ENCODE measurements at places on chromosomes 6 and 20.

GRCh38 chr6:17156966-17157365 is 55.1 kb downstream of the STMND1 start:
- DNase-seq: no peak

DNA sequence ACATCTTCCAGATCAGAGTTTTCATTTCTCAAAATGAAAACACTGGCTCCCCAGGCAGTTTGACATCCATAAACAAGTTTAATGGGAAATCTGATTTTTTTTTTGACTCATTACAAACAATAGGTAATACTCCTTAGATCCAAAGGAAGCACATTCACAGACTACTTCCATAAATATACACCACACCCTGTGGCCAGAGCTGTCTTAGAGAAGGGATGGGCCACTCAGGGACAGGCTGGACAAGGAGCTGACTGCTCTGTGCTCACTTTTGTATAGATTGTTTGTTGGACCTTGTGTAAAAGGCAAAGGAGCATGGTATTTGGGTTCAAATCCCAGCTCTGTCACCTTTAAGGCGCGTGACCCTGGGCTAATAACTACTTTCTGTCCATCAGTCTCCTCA is 12.8 kb upstream of the DDO start:
- DNase-seq: no peak

GRCh38 chr6:144655376-144655775 is 370.2 kb downstream of the UTRN start:
- no peak for DNase-seq

DNA sequence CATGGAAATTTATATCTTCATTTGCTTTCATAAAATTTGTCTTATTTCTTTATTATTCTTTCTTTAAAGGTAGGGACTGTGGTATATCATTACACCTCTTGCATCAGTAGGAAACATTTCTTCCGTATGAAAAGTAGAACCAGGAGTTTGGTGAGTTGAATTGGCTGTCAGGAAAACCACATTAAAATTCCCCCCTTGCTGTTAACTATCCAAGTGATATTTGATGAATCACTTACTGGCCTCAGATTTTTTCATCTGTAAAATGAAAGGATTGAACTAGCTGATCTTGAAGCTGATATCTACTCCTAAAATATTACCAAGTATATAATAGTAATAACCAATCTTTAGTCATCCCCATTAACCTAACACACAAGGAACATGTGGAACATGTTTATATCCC is 460.9 kb downstream of the GJA1 start:
- no peak for DNase-seq

DNA sequence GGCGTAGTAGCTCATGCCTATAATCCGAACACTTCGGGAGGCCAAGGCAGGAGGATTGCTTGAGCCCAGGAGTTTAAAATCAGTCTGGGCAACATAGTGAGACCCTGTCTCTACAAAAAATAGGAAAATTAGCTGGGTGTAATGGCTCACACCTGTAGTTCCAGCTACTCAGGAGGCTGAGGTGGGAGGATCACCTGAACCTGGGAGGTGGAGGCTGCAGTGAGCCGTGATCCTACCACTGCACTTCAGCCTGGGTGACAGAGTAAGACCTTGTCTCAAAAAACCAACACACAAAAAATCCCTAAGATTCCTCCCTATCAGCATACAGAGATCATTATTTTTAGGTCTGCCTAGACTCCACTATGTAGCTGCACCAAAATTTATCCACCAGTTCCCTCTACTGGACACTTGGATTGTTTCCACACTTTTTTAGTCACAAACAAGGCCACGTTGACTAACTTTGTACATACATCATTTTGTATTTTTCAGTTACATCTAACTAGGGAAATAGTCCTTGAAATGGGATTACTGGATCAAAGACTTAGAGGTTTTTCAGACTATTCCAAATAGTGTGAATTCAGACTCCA is 3.6 kb upstream of the PHF1 start:
- DNase-seq: no peak

DNA sequence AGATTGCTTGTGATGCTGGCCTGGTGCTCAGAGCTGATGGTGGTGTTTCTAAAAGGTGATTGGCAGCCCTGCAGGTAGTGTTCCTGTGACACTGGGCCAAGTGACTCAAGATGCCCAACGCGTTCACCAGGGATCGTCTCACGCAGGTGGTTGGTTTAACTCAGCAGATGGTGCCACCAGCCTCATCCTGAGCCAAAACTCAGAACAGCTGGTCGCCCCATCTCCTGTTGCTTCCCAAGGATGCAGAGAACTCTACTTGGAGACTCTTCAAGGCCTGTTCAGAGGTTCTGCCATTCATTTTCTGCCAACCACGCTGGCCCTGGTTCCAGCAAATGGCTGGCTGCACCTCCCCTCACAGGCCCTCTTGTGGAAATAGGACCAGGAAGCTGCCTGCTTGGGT is 394.4 kb downstream of the CDH26 start:
- no peak for DNase-seq

DNA sequence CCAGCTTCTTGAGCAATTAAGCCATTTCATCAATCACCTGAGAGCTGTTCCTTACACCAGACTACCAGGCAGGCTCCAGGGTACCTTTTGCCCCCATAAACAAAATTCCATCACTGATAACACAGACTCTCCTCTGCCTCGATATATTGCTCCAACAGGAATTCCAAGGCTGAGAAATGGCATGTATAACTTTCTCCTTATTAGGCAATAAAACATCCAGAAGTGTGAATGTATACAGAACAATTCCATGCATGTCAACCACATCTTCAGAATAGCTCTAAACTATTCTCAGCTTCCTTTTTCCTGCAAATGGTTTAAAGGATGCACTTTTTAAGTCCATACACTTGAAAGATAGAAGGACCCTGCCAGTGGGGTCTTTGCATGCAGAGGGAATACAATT is 73.8 kb downstream of the EDN3 start:
- DNase-seq: no peak

DNA sequence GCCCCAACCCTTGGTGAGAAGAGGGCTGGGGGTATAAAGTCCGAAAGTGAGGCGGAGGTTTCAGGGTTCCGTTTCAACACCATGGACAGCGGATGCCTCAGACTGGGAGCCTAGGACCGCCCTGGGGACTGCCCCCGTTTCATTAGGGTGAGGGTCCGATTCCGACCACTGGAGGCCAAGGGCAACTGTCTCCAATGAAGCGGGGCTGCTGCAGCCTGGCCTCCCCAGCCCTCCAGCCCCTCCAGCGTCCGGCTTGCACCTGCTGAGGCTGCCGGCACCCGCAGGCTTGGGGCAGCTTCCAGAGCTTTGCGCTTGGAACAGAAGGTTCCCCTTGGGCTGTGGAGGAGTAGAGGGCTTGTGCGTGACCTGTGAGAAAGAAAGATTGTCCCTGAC is 39.9 kb downstream of the YTHDF1 start:
- no peak for DNase-seq

- no peak for DNase-seq
These were observed 26.1 kb downstream of the SCP2D1 start for GRCh38 chr20:18839507-18840247.

DNA sequence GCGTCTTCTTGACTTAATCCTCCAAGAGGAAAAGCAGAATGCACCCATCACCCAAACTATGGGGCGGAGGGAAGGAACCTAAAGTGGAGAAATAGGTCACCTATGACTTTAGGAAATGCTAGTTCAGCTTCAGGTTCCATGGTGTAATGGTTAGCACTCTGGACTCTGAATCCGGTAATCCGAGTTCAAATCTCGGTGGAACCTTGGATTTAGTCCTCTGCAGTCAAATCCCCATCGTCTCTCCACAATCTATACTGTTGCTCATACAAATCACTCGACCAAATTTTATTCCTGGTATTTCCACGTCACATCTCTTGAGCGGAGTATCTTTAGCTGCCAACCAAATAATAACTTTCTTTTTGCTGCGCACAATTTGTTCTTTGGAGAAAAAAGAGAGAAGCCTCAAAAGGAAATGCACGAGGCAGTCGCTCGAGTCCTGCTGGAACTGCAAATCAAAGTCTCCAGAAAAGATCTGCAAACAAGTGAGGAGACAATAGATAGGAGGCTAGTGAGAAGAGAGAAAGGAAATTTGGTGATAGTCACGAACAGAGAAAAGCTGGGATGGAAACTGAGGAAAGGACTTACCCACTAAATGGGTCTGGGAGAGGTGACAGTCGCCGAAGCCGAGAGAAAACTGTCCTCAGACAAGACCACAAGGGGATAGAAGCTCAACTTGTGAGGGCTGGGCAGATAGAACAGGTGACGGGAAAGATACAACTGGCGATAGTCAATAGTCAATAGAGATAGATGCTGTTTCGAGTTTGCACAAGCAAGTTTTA is 16.6 kb downstream of the POM121L2 start:
- no peak for DNase-seq

GRCh38 chr6:13624871-13625288 is 9.7 kb downstream of the NOL7 start:
- no peak for DNase-seq

DNA sequence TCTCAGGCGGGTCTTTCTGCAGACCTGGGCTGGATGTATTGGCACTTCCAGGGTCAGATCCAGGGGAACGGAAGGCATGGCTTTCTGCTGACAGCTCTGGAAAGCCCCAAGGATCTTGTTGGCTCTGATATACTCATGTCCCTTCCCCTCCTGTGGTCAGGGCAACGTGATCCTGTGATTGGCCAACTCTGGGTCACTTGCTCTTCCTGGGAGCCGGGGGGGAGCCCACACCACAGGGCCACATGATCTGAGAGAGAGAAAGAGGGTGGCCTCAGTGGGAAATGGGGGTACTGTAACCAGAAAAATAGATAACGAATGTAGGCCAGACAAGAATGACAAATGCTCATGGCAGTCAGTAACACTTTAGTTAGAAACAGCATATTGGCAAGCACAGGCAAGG is 223.0 kb downstream of the NFATC2 start:
- no peak for DNase-seq

- no peak for DNase-seq
These were observed 55.5 kb downstream of the ARID1B start for GRCh38 chr6:156832669-156833068.

DNA sequence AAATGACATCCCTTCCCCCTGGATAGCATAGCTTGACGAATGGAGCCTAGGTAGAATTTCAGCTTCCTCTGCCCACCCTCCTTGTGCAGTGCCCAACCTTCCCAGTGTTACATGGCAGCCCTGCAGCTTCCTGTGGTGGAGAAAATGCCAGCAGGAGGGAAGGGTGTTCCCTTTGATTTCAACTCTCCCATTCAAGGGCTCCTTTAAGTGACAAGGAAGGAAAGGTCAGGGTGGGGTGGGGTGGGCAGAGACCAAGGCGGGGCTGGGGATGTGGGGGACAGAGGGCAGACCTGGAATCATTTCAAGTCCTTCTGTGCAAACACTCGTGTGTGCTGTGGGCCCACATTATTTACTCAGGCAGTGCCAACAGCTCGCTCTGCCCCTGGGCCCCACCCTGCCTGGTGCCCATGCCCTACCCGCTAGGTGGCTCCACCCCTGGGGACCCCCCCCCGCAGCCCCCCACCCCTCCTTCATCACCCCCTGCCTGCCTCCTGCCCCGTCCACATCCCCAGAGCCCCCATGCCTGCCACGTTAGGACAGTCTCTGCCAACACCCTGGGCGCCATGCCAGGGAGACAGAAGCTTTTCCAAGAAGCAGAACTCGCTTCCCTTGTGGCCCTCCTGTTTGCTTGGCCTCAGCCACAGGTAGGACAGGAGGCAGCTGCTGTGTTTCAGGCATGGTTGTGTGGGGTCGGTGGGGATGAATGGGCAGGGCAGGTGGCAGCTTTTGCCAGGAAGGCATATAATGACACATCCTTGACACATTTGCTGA is 9.4 kb downstream of the SPDEF start:
- no peak for DNase-seq

GRCh38 chr20:6679086-6679485 is 88.4 kb upstream of the BMP2 start:
- no peak for DNase-seq

DNA sequence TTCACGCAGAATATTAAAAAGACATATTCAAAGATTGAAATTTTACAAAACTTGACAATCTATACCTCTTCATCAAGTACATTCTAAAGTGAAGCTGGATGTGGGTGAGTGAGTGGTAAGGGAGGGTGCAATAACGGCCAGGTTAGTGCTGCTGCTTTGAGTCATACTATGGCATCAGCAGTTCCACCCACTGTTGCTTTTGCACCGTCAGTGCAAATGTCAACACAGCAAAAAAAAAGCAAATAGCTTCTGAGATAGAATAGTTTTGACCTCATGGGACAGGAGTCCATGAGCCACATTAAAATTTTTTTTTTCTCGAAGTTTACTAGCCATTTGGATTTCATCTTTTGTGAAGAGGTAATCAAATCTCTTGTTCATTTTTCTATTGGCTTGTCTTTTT is 31.8 kb downstream of the PSMF1 start:
- DNase-seq: no peak

GRCh38 chr6:24600903-24601302 is 45.1 kb downstream of the KIAA0319 start:
- DNase-seq: no peak

GRCh38 chr6:111871725-111872400 is 1.4 kb downstream of the FYN start:
- no peak for DNase-seq

DNA sequence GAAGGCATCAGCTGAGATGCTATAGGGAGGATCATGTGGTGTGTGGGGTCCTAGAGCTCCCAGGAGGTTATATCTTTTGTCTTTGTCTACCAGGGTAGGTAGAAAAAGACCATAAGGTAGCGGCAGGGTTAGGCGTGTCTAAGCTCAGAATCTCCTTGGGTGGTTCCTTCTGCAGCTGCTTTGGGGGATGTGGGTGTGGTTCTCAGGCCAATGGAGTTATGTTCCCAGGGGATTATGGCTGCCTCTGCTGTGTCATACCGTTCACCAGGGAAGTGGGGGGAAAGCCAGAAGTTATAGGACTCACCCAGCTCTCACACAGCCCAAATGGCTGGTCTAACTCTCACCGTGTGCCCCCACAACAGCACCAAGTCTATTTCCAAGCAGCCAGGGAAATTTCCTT is 107.4 kb upstream of the ADGRB3 start:
- no peak for DNase-seq

DNA sequence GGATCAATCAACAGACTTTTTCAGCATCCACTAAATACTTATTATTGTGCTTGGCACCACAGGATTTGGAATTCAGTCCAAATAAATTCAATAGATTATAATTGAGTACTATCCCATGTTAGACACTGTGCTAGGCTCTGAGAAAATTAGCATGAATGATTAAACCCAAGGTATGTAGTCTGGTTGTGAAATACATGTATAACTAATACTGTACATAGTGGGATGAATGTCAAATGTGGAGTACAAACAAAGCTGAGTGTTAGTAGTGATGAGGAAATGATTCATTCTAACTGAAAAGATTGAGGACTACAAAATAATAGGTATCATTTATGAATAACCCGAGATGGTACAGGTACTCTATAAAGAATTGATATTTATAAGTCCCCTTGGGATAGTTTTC is 111.9 kb upstream of the FLRT3 start:
- no peak for DNase-seq

DNA sequence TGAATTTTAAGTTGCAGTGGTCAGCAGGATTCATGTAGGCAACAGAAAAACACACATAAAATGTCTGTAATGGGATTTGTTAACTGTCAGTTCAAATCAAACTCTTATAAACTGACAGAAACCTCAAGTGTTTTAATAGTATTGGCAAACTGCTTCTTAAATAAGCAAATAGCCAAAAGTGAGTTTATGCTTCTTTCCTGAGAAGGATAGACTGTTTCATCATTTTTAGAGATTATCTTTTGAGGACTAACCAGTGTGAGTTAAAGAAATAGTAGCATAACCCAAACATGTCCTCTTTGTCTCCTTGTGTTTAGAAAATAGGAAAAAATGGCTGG is 68.0 kb downstream of the AIG1 start:
- DNase-seq: no peak

Data from D721Med (cell line).